ENCODE measurements at places on chromosomes 1 and 21.

- no peak for DNase-seq
These were observed 9.3 kb upstream of the CCN1 start for GRCh38 chr1:85571181-85571759.

DNA sequence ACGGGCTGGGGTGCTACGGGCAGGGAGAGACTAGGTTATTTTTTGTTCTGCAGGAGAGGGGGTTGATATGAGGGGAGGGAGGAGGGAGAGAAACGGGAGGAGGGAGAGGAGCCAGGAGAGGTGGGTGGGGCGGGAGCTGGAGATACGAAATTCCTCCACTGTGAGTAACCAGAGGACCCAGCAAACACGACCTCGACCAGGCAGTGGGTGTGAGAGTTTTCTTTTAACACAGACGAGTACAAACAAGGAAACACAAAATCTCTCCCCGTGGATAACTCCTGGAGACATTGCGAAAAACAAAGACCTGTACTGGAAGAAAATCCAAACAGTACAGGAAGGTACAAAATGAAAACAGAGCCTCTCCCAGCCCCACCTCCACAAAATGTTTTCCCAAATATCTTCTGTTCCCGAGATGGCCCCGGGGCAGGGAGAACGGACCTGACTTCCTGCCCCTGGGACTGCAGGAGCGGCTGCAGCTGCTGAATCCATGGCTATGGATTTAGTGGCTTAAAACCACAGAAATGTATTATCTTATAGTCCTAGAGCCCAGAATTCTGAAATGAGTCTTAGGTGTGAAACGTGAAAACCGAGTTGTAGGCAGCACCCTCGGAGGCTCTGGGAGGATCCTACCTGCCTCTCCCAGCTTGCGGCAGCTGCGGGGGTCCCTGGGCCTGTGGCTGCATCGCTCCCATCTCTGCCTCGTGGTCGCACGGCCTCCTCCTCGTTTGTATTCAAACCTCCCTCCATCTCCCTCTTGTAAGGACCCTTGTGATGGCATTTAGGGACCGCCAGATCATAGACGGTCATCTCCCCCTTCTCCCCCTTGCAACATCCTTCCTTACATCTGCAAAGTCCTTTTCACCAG is 82.2 kb downstream of the RIPK4 start:
- peak; percentile 58 for DNase-seq

DNA sequence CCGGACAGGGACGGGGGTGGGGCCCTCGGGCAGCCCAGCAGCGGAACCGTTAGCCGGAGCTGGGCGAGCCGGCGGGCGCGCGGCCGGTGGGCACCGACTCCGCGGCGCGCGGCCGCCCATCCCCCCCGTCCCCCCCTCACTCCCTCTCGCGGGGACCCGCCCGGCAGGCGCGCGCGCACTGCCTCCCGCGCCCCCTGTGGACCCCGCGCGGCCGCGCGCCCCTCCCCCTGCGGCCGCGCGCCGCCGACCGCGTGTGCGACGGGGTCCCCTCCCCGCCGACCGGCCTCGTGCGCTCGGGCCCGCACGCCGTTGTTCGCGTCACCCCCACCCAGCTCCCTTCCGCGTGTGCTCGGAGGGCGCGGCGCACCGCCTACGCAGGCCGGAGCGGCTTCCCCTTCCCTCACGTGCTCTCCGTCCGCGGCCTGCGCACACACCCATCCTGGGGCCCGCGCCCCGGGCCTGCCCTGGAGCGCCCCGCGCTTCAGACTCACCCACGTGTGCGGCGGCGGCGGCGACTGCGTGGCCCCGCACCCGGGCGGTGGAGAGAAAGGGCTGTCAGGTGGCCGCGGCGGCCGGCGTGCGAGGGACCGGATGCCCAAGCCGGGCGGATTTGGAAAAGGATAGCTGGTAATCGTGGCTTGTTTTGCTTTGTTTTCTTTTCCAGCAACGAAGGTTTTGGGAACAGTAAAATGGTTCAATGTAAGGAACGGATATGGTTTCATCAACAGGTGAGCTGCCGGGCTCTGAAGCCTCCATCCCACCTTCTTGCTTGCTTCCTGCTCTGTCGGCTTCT is 717 bp downstream of the YBX1 start:
- peak; percentile 71 for DNase-seq

DNA sequence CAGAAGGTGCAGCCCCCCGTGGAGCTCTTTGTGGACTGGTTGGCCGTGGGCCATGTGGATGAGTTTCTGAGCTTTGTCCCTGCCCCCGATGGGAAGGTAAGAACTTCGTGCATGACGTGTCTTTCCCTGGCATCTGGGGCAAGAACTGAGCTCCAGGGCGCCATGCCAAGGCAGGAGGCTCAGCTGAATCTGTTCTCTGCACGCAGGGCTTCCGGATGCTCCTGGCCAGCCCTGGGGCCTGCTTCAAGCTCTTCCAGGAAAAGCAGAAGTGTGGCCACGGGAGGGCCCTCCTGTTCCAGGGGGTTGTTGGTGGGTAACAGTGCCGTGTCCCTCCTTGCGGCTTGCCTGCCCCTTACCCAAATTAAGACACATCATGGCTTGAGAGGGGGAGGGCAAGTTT is 27.7 kb downstream of the PADI3 start:
- peak; percentile 9 for DNase-seq

DNA sequence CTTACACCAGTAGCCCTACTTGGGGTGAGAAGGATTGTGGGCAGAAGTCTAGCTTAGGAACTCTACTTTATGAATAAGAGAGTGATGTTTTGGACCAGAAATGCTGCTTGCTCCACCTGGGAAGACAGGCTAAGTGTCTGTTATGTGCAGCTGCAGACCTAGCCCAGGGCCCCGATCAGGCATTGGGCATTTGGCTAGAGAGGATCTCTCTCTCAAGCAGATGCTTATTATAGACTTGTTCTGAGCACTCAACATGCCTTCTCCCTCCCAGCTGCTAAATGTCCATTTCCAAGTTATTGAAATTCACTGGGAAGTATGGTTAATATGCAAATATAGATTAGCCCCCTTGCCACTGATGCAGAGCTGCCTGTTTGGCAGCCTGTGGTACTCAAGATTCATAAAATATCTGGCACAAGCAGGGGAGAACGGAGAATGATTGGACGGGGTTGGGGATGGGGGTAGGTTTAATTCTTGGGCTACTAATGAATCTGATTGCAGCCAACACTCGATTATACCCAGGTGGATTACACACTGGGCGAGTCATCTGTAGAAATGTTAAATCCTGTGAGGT is 115.9 kb downstream of the KCND3 start:
- DNase-seq: no peak

- DNase-seq: peak; percentile 35
These were observed 19.0 kb upstream of the TLCD4 start for GRCh38 chr1:95098196-95098595.

- peak; percentile 60 for DNase-seq
These were observed 62.6 kb upstream of the CD1D start for GRCh38 chr1:158117854-158118704.

DNA sequence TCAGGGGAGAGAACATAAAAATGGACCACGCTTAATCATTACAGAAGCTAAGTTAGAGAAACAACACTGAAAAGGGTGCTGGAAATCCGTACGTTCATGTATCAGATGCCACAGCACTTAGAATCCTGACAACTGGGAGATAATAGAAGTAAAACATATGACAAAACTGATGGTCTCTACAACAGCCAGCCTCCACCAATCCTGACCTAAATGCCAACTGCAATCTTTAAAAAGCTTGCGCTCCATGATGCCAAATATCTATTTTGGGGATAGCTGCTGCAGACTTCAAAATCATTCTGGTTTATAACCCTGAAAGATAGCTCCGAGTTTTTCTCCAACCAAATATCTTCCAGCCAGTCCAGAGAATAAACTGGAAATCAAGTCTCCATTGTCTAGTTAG is 178.3 kb downstream of the RERE start:
- DNase-seq: no peak

DNA sequence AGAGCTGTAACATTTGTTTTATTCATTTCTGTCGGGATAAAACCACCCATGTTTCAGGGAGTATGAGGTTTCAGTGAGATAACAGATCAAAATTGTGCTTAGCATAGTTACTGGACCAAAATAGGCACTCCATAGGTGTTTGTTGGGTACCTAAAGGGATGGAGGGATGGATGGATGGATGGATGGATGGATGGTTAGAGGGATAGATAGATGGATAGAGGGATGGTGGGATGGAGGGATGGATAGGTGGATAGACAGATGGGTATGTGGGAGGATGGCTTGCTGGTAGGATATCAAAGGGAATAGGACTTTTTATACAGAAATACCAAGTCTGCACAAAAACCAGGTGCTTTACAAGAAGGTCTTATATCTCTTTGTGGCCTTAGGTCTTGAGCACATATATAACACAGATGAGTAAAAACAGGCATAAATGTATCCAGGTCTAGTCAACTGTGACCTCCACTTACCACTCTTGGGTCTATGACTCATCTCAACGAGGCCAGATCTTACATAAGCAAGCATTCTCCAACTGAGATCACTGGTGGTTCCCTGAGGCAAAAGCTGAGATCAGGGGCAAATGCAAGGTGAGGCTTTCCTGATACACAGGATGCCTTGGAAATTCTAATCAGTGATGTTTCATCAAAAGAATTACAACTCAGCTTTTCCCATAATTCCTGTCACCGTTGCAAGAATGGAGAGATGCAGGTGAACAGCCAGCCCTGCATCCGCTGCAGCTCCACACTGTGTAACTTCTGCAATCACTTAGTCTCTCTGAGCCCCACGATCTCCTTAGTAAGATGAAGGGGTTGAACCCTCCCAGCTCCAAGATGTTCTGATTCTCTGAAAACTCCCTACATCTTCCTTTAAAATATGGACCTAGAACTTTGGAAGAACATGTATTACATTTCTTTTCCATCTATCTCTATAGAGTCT is 32.0 kb downstream of the PTAFR start:
- peak; percentile 79 for DNase-seq

- no peak for DNase-seq
These were observed 555.9 kb downstream of the USP25 start for GRCh38 chr21:16285605-16286126.

GRCh38 chr21:25031750-25032149 is 575.5 kb downstream of the MRPL39 start:
- no peak for DNase-seq

- no peak for DNase-seq
These were observed 90.5 kb downstream of the ADARB1 start for GRCh38 chr21:45164838-45165237.

GRCh38 chr1:119015547-119015946 is 27.4 kb upstream of the TBX15 start:
- DNase-seq: no peak

GRCh38 chr1:201360486-201360885 is 17.0 kb downstream of the TNNT2 start:
- no peak for DNase-seq

- no peak for DNase-seq
These were observed 35.6 kb downstream of the NTPCR start for GRCh38 chr1:232985882-232986526.

- no peak for DNase-seq
These were observed 13.5 kb downstream of the MRPS6 start for GRCh38 chr21:34086887-34087306.

DNA sequence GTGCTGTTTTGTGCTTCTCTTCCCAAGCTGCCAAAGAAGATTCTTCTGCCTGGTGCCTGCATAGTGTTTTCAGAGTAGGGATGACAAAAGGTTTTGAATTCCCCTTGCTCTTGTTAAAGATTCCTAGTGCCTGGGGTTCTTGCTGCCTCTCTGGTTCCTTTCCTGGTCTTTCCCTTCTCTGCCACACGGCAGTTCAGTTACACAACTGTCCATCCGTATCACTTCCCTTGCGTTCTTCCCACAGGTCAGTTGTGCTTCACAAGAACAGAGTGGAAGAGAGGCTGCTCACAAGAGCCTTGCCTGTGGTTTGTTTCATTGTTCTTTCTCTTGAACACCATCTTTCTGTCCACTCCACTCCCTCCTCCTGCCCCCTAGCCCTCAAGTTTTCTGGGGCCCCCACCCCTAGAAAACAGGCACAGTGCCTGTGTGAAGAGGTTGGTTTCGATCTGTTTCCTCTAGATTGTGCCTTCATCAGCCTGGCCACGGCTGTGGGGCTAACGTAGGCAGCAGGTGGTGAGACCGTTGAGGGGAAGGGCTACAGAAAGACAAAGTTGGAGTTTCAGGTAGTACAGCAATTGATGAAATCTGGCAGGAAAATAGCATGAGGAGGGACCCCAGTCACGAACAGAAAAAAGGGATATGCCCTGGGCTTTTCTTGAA is 5.8 kb downstream of the VASH2 start:
- no peak for DNase-seq

DNA sequence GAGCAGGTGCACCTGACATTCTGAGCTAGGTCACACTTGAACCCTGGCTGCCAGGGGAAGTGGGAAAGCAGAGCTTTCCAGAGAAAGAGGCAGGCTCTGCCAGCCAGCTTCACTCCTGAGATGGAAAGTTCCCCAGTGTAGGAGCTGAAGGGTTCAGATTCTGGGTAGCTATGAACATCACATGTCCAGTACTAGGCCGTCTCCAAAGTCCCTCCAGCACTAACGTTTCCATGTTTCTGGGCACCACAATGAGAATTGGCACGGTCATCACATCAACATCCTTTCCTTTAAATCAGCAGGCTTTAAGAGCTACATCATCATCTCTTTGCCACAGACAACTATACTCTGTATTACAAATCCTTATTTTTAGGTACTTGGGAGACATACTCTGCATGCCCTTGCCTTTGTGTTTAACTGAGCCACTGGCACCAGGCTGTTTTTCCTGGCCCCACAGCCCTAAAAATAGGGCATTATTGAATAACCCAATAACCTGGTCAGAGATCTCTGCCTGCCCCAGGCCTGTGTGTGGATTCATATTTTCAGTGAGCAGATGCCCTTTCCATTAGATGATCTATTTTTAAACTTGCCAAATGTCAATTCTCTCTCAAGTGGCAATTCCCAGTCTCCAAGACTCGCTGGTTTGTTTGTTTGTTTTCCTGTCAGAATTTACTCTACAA is 35.4 kb upstream of the USP24 start:
- no peak for DNase-seq

DNA sequence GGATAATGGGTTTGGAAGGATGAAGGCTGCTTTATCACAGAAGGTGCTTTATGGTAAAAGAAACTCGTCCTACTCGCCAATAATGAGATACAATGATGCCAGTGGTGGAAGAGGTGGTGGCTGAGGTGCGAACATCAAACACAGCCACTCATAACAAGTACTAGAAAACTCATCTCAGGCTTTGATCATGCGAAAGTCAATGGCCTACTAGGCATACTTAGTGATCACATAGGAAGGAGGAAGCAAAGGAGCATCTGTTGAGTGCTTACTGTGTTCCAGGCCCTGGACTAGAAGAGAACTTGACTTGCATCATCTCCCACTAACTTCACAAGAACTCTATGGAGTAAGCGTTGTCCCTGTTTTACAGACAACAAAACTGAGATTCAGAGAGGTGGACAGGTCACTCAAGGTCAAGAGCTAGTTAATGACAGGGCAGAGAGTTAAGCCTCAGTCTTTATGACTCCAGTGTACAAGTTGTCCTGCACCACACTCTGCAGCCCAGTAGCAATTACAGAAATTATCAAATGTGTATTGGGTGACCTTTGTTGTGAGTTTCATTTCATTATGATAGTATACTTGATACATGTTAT is 33.6 kb downstream of the RUNX1 start:
- no peak for DNase-seq

- no peak for DNase-seq
These were observed 23.0 kb downstream of the SNRNP40 start for GRCh38 chr1:31273619-31274018.

All from choroid plexus epithelial cell (primary cell).